ENCODE measurements at places on chromosomes 7 and 10. TPM values are rescaled to one million over a fixed set of nuclear protein-coding genes. Genes with fewer than 3 reads are reported as not detected.

DNA sequence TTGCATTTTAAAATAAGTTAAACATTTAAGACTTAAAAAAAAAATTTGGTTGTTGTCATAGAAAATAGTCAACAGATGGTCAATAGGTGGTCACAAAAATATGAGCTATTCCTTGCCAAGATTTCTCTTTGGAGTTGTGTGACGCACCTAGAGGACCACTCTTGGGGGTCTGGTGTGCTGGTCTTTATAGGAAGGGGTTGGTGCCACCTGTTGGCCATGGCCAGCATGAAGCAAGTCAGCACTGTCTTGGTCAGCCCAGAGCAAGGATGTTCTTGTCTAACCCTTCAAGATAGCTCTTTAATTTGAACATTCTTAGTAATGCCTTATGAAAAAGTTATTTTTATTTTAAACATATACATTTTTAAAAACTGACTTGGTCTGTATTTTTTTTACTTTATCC lies 267.9 kb upstream of the CNTNAP2 start:
- no peak overlapping the region for H3K27ac ChIP-seq
- no peaks in the 10 kb centered on the region for H3K4me1 ChIP-seq
- DNase-seq = no peak
- no peaks in the 10 kb centered on the region for H3K27me3 ChIP-seq
- H3K36me3 ChIP-seq = no peaks in the 10 kb centered on the region

GRCh38 chr10:58637352-58637751 lies 124.7 kb downstream of the BICC1 start:
- no peaks in the 10 kb centered on the region for H3K36me3 ChIP-seq
- H3K4me1 ChIP-seq = no peaks in the 10 kb centered on the region
- H3K27ac ChIP-seq = no peak overlapping the region
- H3K4me3 ChIP-seq = no peak overlapping the region

- H3K27ac ChIP-seq = no peak overlapping the region
- no peaks in the 10 kb centered on the region for H3K4me1 ChIP-seq
These were observed 237.9 kb upstream of the CTBP2 start for GRCh38 chr10:125398270-125398669.

DNA sequence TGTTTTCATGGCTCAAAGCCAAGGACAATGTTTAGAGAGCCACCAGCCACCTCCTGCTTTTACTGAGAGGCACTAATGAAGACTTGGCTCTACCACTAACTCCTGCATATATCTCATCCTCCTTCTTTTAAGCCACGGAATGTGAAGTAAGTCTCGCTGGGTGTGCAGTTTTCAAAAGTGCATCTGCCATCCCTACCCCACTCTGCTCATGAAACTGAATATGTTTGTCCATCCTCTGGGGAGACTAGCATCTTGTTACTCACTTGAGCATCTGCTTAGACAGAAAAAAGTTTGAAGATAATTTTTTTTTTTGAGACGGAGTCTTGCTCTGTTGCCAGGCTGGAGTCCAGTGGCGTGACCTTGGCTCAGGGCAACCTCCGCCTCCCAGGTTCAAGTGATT lies 40.8 kb downstream of the EPDR1 start:
- no peaks in the 10 kb centered on the region for H3K4me1 ChIP-seq
- no peaks in the 10 kb centered on the region for H3K36me3 ChIP-seq
- H3K4me3 ChIP-seq = no peak overlapping the region

Gene LRRC17
- 1.1 TPM for total RNA-seq

Measured in esophagus squamous epithelium (tissue), 5 donors.